Stimulated activated CD8-positive, alpha-beta memory T cell treated with anti-CD3 and anti-CD28 coated beads, Interleukin-7, amount 100 ng/mL, for 1 hour (primary cell): ENCODE measurements at places on chromosomes 4 and X.

- DNase-seq, result no peak
These were observed 1.7 kb upstream of the SDAD1 start for GRCh38 chr4:75992462-75992861.

- no peak for DNase-seq
These were observed 452.9 kb upstream of the EPHA5 start for GRCh38 chr4:66123190-66123589.

DNA sequence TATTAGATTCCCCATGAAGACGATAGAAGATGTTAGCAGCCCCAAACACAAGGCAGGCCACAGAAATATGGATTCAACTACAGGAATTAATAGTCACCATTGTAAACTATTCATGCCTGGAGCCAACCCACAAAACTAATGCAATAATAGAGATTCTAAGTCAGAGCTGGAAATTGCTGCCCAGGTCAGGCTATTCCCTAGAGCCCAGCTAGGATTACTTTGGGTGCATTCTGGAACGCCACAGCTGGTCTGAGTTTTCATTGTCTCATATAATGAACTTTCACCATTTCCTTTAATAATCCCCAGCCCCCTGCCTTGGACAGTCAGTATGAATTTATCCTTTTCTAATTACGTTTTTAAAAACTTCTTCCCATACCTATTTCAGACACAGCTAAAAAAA, 252.6 kb downstream of the PAPSS1 start:
- DNase-seq, result no peak

GRCh38 chrX:8043121-8043520, 115.9 kb upstream of the PNPLA4 start:
- DNase-seq, result no peak

- no peak for DNase-seq
These were observed 18.4 kb upstream of the CTSO start for GRCh38 chr4:155972098-155972497.

DNA sequence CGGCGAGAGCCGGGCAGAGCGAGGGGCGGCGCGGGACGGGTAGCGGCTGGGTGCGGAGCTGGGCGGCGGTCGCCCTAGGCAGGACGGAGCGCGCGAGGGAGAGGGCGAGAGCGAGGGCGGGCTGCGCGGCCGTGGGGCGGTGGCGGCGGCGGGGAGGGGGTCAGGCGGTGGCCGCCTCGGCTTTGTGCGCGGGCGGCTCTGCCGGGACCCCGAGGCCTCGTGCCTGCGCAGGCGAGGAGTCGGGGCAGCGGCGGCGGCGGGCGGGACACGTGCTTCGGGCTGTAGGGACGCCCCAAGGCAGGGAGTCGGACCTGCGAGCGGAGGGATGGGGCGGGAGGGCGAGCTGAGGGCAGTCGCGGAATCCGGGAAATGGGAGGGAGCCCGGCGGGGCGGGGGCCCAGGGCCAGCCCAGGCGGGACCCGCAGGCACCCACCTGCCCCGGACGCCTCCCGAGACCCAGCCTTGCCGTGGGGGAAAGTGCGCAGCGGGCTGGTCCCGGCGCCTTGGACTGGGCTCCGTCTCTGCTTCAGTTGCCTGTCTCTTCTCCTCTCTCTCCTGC, 465 bp downstream of the BMPR1B start:
- DNase-seq, result no peak

GRCh38 chrX:73841337-73841736, 278.3 kb downstream of the CHIC1 start:
- DNase-seq, result no peak

DNA sequence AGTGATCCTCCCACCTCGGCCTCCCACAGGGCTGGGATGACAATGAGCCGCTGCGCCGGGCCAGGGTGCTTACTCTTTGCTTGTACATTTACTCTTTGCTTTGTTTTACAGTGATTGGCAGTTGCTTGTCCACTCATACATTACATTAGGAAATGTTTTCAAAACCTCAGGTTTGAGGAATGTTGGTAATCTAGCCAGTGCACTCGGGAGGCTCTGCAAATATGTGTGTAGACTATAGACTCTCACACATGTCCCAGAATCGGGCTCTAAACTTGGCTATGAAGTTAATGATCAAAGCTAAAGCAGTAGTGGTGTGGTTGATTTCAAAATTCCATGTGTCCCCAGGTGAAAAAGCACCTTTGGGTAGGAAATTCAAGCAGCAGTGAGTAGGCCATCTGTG, 20.5 kb downstream of the TRMT44 start:
- no peak for DNase-seq

GRCh38 chr4:39834269-39834668, 136.3 kb downstream of the UBE2K start:
- no peak for DNase-seq

DNA sequence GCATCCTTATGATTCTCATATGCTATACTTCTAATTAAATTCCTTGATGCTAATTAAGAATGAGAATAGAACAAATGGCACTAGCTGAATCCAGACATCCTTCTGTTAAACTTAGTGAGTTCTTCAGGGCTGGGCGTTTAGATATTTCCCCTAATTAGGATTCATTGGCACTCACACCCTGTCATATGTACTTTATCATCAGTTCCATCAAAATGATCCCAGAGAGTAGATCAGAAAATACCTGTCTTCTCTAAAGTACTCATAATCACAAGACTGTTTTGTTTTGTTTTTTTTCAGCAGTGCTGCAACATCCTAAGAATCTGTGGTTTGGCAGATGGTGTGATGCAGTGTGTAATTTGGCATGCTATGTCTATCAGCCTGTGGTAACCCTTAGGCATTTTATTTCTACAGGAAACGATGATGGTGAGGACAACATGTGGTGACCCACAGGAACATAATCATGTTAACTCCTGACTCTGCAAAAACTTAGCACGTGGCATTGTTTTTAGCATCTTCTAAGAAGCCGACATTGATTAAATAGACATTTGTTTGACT, 2528.4 kb downstream of the ARAP2 start:
- DNase-seq, result no peak

- peak; percentile 2 for DNase-seq
These were observed 13.1 kb downstream of the TCEAL7 start for GRCh38 chrX:103343105-103343504.

DNA sequence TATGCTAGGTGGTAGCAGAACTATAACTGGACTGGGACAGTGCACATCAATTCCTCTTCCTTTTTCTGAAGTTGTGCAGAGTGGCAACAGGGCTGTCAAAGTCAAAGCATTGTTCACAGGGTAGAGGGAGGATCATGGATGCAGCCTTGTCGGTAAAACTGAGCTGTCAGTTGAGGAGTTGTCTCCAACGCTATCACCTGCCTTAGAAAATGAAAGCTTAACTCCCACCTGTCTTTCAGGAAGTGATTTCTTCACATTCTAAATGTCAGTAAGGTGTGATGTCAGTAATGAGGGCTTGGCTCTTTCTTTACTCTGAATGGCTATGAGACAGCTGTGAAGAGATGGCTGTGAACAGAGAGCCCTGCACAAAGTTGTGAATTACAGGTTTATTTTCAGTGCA, 66.4 kb upstream of the BANK1 start:
- no peak for DNase-seq

DNA sequence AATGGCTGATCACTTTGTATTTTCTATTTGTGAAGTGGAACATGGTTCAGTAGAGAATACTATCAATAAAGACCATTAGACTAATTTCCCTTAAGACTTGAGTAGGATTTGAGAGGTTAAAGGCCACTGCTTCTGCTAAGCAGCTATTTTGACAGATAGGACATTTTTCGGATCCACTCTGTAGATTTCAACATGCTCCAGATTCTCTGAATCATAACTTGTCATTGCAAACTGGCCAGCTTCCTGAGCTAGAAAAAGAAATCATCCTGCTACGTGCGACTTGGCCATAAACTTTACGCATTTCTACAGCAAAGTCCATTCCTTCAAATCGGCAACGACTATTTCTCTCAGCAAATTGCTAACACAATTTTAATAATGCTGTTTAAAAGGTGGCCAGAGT, 55.2 kb downstream of the MGST2 start:
- no peak for DNase-seq

- DNase-seq, result no peak
These were observed 469.0 kb downstream of the IDS start for GRCh38 chrX:149036086-149036485.

GRCh38 chr4:148692242-148692641, 250.0 kb upstream of the NR3C2 start:
- no peak for DNase-seq

- no peak for DNase-seq
These were observed 56.9 kb upstream of the SMIM10 start for GRCh38 chrX:134933911-134934310.

DNA sequence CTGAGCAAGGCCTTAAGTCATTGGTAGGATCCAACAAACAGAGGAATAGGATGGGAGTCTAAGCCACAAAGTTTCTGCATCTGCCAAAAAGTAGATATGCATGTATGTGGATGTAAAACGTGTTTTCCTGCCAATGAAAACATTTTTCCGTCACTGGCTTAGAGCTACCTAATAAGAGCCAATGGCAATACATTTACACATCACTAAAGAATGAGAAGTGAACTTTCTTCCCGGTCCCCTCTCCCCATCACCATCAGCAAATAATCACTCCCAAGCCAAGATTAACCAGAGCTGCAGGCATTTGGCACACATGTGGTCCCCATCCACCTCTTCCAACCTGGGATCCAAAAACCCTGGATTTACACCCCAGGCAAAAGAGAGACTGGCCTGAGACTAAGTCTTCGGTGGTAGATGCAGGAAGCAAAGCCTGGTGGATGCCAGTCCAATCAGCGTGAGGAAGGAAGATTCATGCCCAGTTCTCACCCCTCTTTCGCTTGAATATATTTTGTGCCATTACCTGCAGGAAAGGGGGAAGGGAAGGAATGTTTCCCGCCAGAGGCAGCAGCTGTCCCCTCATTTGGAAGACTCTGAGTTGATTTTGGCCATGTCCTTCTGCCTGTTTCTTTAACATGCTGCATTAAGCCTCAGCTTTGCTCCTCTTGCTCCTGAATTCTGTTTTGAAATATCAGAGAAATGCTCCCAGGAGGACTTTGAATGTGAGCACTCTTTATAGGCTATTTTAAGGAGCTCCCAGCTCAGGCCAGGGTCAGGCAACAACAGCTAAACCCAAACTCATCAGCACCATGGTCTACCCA, 131.4 kb downstream of the CHIC2 start:
- no peak for DNase-seq

- no peak for DNase-seq
These were observed 119.5 kb downstream of the PJA1 start for GRCh38 chrX:69045616-69046345.

GRCh38 chr4:137531986-137532868, at the start of gene PCDH18:
TSS of gene PCDH18 (minus strand) at chr4:137532494. CDS start at chr4:137532088, 406 bp downstream.
- no peak for DNase-seq

GRCh38 chrX:40083120-40083978, 14.4 kb downstream of the BCOR start:
- DNase-seq, result no peak

- DNase-seq, result peak; percentile 78
These were observed at the start of gene PACRGL for GRCh38 chr4:20700007-20700761. TSS of gene PACRGL (plus strand) at chr4:20700458. CDS start at chr4:20704482, 4,024 bp downstream.

- DNase-seq, result no peak
These were observed 435.6 kb downstream of the TMA16 start for GRCh38 chr4:163930086-163930485.

- no peak for DNase-seq
These were observed 130.8 kb upstream of the SFRP2 start for GRCh38 chr4:153919667-153920066.
